ENCODE measurements at places on chromosomes 11 and 22.

DNA sequence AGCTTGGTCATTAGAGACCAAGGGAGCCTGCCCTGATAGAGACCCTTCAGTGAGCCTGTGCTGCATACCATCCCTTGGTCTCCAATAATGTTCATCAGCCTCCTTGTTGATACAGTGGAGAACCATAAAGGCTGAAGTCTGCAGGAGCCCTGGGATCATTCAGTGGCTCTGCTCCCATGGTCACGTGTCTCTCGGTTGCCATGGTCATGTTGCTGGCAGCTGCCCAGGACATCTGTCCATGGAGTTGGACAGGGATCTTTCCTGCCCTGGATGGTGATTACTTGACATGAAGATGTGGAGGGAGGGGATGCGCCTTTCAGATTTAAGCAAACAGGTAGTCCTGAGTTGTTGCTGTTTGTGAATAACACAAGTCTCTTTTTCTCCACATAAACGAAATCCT lies 38.2 kb downstream of the CYB5R2 start:
- no peak for DNase-seq

GRCh38 chr22:21933910-21934309 lies 18.7 kb downstream of the PPM1F start:
- DNase-seq, result no peak

GRCh38 chr11:3138178-3139085 lies 26.7 kb downstream of the OSBPL5 start:
- DNase-seq, result no peak

- peak; percentile 72 for DNase-seq
Measured at GRCh38 chr11:68002938-68003845, 705 bp downstream of the UNC93B1 start.

DNA sequence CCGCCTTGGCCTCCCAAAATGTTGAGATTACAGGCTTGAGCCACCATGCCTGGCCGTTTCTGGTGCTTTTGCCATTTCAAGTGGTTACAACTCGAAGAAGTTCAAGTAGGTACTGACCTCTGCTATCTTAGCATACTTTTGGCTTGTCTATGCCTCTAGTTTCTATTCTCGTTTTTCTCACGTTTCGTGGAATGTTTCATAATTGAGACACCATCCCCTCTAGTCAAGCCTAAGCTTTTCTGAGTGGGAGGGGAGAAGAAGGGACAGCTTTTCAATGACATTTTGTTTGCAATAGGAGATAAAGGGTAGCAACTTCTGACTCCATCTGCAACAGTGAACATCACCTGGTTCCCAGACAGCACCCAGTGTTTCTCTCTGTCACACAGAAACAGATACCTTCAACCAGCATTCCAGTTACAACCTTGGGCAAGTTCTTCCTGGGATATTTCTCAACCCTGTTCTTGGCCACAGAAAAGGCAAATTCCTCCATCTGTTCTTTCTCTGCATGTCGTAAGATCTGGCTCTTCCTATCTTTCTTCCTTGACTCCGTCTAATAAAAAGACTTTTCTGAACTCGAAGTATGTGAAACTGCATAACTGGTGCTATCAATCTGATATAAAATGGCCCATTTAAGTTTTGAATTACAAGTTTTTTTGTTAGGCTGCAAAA lies 25.5 kb downstream of the DDI1 start:
- DNase-seq, result no peak

DNA sequence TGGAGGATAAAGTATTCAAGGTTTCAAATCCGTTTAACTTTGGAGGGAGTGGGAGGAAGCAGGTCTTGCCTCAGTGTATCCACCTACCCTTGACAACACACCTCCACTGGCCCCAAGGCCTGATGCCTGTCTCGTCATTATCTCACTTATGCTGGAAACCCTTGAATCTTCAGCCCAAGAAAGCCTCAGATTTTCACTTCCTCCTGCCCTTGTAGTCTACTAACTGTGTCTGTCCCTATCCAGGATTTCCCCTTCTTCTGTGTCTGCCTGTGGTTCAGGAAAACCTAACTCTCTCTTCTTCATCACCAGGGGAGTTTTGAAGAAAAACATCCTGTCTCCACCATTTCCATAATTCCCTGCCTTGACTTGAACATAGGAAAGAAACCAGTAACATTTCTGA lies 56.1 kb downstream of the SYT9 start:
- no peak for DNase-seq

DNA sequence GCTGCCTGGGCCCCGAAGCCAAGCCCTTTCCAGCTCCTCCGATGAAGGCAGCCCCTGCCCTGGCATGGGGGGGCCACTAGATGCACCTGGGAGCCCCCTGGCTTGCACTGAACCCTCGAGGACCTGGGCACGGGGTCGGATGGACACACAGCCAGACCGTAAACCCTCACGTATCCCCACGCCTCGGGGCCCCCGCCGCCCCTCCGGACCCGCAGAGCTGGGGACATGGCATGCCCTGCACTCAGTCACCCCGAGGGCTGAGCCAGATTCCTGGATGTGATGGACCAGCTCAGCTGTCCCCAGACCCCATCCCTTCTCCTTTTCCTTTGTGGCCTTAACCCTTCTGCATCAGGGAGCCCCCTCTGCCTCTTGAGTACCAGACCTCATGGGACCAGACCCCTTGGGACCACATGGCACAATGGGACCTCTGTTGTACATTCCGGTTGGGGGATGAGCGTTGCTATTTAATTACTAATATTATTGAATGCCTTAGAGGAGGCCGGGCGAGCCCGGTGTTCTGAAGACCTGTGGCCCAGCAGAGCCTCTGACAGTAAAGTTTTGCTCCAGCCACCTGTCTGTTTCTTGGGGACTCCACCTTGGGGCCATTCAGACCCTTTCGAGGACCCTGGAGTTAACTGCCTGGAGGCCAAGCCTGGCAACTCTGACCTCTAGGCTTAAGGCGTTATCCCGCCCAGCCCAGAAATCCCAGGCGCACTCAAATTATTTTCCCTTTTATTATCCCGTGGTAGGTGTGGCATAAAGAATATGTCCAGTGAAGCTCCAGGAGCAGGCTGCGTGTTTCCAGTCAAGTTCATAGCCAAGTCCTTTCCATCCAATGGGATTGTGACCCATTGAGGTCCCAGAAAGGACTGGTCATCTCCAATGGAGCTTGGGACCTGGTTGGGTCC lies 3.0 kb downstream of the RASL10A start:
- no peak for DNase-seq

DNA sequence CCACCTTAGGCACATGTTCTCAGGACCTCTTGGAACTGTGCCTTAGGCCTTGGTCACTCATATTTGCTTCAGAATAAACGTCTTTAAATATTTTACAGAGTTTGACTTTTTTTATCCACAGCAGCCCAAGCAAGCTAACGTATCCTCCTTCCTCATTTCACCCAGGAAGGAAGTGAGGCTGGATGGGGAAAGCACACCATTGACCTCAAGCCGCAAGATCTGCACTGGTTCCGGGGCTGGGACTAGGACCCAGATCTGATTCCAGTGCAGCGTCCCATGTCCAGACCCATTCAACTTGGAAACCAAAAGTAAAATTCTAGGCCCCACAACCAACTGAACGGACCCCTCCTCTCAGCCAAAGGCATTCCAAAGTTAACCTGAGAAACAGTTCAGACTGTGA lies 2.4 kb upstream of the LGALS12 start:
- DNase-seq, result no peak
